ENCODE measurements at places on chromosomes 3 and 15.

GRCh38 chr3:170740285-170740684, 129.7 kb downstream of the RPL22L1 start:
- DNase-seq = no peak

DNA sequence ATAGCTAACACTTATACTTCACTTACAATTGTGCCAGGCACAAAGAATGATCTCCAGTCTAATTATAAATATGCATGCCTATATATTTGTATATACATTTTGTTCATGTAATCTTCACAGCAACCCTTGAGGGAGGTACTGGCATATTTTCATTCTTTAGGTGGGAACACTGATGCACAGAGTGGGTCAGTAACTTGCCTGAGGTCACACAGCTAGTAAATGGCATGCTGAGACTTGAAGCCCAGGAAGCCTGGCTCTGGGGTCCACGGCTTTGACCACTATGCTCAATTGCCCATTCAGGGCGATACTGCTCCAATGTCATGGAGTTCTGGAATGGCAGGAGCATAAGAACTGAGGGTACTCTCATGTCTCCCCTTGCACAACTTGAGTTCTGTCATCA, 139.8 kb downstream of the SHQ1 start:
- no peak for DNase-seq

GRCh38 chr3:16233806-16234205, 30.9 kb downstream of the DPH3 start:
- DNase-seq = no peak

DNA sequence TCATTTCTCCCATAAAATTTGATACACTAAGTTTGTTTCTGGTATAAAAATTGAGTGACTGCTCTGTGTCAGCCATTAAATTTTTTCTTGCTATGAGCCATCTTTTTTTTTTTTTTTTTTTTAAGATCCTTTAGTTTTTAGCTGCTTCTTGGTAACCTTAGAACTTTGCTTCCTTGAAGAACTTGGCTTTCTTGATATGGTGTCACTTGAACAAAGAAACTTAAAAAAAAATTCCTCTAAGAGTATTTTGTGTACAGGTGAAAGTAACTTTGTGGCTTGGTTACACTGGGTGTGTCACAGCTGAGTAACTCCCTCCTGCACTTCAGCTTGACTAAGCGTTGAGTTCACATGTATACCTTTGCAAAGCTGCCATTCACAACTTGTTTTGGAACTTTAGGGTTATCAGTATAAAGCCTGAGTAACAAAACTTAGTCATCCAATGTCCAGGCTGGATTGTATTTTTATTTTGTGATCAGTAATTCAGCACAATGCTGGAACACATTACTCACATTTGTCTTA, 6.5 kb downstream of the CHD2 start:
- no peak for DNase-seq

GRCh38 chr3:58572634-58573230, 4.5 kb downstream of the FAM107A start:
- DNase-seq = no peak

DNA sequence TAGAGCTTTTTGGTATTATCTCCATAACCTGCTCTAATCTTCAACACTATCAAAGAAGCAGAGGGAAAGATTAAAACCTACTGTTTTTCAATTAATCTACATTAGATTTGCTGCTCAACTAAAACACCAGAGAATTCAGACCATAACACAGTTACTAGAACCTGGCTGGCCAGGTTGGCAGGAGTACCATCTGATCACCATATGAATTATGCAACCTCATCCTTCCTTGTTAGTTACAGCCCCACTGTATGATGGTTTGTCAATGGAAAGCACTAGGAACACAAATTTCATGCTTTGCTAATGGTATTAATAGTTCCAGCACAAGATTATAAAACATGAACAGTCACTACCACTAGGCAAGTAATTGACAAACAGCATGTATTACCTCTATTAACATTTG, 5.8 kb downstream of the NPHP3 start:
- DNase-seq = no peak

DNA sequence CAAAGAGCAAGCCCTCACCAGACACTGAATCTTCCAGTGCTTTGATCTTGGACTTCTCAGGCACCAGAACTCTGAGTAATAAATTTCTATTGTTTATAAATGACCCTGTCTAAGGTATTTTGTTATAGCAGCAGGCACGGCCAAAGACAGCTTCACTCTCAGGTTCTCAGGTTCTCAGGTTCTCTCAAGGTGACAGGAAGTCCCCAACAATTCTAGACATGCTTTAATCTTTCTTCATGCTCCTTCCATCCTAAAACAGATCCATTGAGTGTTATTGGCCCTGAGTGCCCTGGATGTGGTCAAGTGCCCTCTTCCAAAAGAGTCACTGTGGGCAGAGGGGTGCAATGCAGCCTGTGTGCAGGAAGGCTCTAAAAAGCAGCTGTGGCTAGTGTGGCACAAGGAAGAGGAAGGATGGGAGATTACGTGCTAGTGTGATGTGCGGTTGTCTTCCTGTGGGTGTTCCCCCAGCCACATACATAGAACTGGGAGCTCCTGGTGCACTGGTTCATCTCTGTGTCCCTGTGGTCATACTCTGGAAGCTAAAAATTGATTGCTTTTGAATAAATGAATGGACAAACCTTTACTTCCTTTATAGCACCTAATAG, 11.0 kb upstream of the RAB7A start:
- no peak for DNase-seq

All from activated T-helper 1 cell treated with anti-CD3 and anti-CD28 coated beads, Interleukin-2, amount 50 U/mL, for 16 hours (primary cell).